Activated CD4-positive, alpha-beta T cell treated with anti-CD3 and anti-CD28 coated beads for 36 hours (primary cell): ENCODE measurements at places on chromosomes 5 and 9. TPM values are rescaled to one million over a fixed set of nuclear protein-coding genes. Genes with fewer than 3 reads are reported as not detected.

LMAN2 gene
- 74.5 TPM for total RNA-seq

PPP2R2B gene
- total RNA-seq, result 0.85 TPM

FAM13B gene
- total RNA-seq, result 14.0 TPM

ERCC8 gene
- total RNA-seq, result 12.5 TPM

LCN12 gene
- 1.1 TPM for total RNA-seq

DMRTA1 gene
- not detected for total RNA-seq

NMUR2 gene
- not detected for total RNA-seq

PPIC gene
- total RNA-seq, result not detected

PPP3R2 gene
- total RNA-seq, result not detected

FOXB2 gene
- not detected for total RNA-seq

SPINK6 gene
- not detected for total RNA-seq

PCDHA1 gene
- not detected for total RNA-seq
